AG04449 (cell line): ENCODE measurements at places on chromosomes 16 and 17.
A peak's percentile ranks its signal among the peaks of the same experiment; 100 is the strongest.

DNA sequence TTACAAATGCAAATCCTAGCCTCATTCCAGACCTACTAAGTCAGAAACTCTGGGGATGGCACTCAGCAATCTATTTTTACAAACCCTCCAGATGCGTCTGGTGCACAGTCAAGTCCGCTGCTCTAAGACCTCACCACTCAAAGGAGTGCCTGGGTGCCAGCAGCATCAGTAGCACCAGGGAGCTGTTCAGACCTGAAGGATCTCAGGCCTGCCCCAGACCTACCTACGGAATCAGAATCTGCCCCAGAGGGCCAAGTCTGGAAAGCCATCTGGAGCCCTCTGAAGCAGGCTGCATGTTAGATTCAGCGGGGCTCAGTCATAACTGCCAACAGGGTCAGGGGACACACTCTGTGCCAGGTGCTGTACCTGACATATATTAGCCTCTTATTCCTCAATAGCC lies 17.6 kb downstream of the MEOX1 start:
- no peak for DNase-seq

GRCh38 chr16:82807311-82807710 lies 180.5 kb downstream of the CDH13 start:
- DNase-seq, result no peak

GRCh38 chr17:30091771-30092170 lies 24.8 kb upstream of the NSRP1 start:
- peak; percentile 75 for DNase-seq

- no peak for DNase-seq
Observed at GRCh38 chr17:57898487-57899311, 48.9 kb upstream of the MRPS23 start.

GRCh38 chr17:2067048-2067561 lies 12.2 kb downstream of the HIC1 start:
- no peak for DNase-seq

GRCh38 chr16:85056211-85056748 lies 28.7 kb downstream of the KIAA0513 start:
- no peak for DNase-seq

- no peak for DNase-seq
Observed at GRCh38 chr17:40026816-40027613, 11.8 kb downstream of the CSF3 start.

DNA sequence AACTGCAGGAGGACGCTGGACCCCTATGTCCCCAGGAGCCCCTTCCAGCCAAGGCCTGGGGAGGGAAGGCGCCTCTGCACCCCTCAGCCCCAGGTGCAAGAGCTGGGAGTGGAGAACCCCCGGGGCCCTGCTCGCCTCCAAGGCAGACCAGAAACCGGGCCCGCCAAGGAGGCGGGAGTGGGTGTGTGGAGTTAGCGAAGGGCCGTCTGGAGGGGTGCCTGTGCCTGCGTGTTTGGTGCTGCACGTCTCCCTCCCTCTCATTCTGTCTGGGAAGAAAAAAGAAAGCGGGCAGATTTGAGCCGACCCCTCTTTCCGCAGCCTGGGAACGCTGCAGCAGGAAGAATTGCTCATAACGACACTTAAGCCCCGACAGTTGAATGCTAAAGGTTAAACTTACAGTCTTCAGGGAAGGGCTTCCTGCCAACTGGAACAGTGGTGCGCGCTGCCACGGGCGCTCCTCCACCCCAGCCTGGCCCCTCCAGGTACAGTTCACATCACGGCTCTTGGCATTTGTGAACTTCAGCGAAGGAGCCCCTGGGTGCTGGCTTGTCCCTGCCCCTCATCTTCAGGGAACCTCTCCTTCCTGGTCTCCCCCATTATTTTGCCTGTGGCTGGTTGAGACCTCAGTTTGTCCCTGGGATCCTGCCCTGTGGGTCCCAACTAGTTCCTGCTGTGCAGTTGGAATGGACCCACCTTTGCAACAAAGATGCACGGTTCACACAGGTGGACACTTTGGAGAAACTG lies 19.2 kb upstream of the ZFHX3 start:
- no peak for DNase-seq

- no peak for DNase-seq
Observed at GRCh38 chr17:82781894-82782274, 30.0 kb downstream of the TBCD start.

- no peak for DNase-seq
Observed at GRCh38 chr16:55571191-55571897, 4.9 kb downstream of the CAPNS2 start.

- DNase-seq, result no peak
Observed at GRCh38 chr17:50520483-50520882, 12.1 kb upstream of the EPN3 start.

- no peak for DNase-seq
Observed at GRCh38 chr17:78812855-78813254, 27.8 kb downstream of the USP36 start.

DNA sequence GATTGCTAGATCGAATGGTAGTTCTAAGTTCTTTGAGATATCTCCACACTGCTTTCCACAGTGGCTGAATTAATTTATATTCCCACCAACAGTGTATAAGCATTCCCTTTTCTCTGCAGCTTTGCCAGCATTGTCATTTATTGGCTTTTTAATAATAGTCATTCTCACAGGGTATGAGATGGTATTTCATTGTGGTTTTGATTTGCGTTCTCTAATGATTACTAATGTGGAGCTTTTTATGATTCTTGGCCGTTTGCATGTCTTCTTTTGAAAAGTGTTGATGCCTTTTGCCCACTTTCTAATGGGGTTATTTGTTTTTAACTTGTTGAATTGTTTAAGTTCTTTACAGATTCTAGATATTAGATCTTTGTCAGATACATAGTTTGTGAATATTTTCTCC lies 36.5 kb upstream of the BCAS3 start:
- no peak for DNase-seq

DNA sequence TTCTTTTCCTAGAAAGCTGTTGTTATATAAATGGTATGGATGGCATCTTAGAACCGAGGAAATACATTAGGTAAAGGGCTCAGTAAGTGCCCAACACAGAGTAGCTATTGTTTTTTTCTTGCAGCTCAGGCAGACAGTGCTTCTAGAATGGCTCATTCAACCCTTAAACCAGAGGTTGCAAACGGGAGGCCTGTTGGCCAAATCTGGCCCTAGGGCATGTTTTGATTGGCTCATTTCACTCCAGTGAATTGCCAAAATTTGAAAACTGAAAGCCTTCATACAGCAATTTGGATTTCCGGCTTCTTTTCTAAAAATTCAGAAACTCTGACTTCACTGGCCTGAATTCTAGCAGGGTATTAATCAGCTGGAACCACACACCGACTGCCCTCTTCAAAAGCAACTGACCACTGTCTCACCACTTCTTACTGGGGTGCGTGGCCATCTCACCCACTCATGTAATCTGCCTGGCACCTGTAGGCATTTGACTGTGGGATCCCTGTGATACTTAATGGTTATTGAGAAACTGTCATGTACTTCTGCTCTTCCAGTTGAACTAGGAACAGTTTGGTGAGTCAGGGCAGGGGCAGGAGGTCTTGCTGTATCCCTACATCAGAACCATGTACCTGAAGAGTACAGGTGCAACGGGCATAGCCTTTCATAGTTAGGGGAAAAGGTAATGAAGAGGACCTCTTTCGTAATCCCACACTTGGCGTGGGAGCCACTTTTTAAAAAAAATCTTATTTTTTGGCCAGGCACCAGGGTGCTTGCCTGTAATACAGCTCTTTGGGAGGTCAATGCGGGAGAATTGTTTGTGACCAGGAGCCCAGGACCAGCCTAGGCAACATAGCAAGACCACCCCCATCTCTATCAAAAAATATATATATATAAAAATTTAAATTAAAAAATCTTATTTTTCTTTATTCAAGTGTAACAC lies 53.6 kb upstream of the SCNN1B start:
- no peak for DNase-seq

GRCh38 chr16:71853413-71853812 lies 7.6 kb downstream of the ATXN1L start:
- DNase-seq, result no peak

DNA sequence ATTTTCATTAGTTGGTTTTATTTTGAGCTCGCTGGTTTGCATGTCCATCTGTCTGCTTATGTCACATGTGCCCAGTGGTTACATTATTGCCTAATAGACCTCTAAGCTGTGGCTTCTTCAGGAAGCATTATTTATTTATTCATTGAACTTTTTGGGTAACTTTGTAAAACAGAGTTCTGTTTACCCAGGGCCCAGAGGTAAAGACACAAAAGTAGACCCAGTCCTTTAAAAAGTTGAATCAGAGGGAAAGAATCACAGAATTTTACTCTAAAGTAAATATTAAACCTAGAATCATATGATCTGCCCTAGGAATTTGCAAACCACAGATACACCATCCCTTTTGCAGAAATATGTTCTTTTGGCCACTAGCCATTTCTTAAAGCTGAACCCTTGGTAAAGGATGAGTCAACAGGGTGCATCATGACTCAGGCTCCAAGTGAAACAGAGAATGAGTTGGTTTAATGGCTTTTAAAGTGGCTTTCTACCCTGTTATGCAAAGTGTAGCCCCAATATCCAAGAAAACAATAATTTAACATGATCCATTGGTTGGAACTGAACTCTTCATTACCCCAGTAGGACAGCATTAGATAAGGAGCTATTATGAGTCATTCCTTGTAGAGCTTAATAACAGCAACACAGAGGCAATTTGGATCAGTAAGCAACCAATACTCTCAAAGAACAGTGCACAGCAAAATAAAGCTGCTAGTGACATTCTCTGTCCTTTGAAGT lies 236.3 kb downstream of the KCNJ2 start:
- peak; percentile 16 for DNase-seq

DNA sequence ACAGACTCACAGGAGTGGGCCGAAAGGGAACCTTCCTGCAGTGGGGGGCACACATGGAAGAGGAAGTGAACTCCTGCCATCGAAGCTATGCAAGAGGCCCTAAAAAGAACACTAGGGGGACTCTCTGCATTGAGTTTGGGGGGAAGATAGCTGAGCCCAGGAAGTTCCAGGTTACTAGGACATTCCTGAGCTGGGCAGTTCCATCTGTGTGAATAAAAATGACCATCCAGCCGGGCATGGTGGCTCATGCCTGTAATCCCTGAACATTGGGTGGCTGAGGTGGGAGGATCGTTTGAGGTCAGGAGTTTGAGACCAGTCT lies 211.8 kb downstream of the ZNF423 start:
- DNase-seq, result no peak

DNA sequence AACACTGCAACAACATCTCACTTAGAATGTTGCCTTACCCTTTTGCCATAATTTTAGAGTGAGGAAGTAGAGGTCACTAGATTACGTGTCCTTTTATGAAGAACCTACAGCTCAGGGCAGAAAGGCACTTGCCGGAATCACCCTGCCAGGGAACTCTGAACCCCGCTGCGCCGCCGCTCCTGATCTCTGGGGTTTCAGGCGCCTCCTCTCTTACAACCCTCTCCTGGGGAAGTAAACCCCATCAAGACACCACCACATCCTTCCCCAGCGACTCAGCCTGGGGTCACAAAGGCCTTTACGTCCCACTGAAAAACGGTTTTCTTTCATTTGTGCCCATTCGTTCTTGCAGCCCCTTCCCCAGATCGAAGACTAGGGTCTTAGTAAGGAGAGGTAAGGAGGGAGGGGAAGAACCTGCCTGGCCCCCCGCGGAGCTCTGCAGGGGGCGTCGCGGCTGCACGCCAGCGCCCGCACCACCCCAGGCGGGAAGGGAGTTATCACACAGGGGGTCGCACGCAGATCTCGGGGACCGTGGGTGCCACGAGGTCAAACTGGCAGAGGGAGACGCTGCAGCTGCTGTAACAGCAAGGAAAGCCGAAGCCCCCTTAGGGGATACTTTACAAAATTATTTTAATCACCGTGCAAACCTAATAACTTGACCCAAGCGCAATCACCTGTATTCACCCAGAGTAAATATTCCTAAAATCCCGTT lies 1.0 kb upstream of the HLF start:
- DNase-seq, result no peak

GRCh38 chr16:29940656-29941055 lies 14.6 kb upstream of the KCTD13 start:
- no peak for DNase-seq

DNA sequence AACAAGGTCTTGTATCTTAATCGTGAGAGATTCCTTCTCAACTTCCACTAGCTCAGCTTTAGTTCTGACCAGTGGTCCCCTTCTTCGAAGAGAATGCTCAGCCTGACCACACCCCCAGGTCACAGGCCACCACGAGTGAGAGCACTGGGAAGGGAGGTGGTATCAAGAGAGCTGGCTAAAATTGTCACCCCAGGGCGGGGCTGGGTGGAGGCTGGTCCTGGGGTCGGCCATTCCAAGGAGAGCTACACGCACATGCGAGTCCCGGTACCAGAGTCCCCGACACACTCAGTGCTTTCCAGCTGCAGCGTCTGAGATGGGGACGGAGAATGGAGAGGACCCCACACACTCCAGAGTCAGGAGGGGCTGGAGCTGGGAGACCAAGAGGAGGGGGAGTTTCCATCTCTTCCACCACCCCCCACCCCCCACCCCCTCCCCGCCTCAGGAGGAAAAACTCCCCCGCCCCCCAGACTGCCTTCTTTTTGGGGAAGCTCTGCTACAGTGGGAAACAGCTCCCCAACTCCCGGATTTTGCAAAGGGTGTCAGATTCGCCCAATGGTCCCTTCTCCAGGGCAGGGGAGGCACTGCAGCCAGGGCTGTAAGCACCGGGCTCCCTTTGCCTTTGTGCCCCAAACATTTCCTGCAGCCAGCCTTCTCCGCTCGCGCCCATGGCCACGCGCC lies 1.6 kb downstream of the C1QL1 start:
- no peak for DNase-seq

DNA sequence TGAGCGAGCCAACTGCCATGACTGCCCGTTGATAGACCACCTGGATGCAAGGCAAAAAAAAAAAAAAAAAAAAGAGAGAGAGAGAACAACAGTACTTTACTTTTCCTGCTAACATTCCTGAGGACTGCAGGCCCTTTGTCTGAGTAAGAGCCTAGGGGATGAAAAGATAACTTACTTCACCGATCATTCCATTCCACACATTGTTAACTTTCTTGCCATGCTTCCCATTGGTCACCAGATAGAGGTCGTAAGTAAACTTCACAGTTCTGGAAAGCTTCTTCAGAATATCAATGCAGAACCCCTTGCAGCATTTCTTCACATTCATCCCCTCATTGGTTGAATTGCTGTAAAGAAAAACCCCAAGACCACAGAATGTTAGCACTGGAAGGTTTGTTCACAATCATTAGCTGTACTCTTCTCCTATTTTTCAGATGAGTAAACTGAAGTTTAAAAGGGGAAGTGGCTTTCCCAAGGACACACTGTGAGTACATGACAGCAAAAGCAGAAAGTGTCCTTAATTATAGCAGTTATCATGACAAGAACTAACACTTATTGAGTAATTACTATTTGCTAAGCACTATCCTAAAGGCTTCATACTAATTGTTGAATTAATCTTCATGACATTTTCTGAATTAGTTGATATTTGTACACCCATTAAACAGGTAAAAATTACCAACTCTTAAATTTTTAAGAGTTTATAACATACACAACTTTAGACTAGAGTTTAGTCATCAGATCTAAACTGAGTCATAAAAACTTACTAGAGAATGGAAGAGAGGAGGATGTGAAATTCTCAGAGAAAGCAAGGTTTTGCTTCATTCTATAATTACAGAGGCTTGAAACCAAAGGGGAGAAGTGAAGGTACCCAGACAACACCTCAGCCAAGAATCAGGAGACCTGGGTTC lies 341.2 kb downstream of the GRIN2A start:
- DNase-seq, result no peak

GRCh38 chr17:29444589-29444988 lies 54.4 kb downstream of the TAOK1 start:
- peak; percentile 9 for DNase-seq
